NCI-H2029 treated with DMSO at 0.1 percent for 48 hours (cell line): ENCODE measurements at places on chromosomes 2 and 18.

- no peak for DNase-seq
Observed at GRCh38 chr2:238879043-238879442, 31.2 kb downstream of the TWIST2 start.

DNA sequence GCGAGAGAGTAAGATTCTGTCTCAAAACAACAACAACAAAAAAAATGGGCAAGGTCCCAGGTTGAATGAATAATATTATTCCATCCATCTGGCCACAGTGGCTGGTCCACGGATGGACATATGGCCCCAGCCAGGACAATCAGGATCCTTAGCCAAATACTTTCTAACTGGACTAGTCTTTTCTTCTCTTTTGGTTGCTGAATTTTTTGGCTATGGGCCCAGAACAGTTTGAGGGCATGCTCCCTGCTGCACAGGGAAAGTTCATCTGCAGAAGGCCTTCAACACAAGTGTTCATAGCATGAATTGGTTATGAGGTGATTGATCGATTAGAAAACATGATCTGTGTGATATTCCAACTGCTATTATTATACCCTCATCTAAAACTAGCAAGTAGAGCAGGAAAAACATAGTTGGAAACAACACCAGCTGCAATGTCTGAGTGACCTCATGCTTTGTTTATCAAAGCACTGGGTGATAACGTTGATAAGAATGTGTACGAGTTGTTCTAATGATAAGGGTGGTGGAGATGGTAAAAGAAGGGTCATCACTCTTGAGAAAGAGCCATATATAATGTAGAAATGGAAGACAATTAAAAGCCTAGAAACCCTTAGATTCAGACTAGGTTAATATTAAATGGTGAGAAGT is 47.8 kb upstream of the RNF103 start:
- no peak for DNase-seq

- DNase-seq = no peak
Observed at GRCh38 chr18:23573626-23574431, 12.5 kb downstream of the NPC1 start.

- DNase-seq = no peak
Observed at GRCh38 chr2:12762976-12763375, 46.2 kb downstream of the TRIB2 start.

DNA sequence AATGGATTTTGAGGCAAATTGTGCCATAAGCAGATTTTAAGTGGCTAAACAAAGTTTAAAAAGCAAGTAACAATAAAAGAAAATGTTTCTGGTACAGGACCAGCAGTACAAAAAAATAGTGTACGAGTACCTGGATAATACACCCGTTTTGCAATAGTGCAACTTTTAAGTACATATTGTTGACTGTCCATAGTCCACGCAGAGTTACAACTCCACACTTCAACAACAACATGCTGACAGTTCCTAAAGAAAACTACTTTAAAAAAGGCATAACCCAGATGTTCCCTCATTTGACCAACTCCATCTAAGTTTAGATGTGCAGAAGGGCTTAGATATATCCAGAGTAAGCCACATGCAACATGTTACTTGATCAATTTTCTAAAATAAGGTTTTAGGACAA is 5.1 kb upstream of the STPG4 start:
- no peak for DNase-seq

- DNase-seq = no peak
Observed at GRCh38 chr18:8841781-8842485, 136.6 kb downstream of the MTCL1 start.

- peak; percentile 31 for DNase-seq
Observed at GRCh38 chr2:168245074-168245825, 2.1 kb downstream of the STK39 start.

DNA sequence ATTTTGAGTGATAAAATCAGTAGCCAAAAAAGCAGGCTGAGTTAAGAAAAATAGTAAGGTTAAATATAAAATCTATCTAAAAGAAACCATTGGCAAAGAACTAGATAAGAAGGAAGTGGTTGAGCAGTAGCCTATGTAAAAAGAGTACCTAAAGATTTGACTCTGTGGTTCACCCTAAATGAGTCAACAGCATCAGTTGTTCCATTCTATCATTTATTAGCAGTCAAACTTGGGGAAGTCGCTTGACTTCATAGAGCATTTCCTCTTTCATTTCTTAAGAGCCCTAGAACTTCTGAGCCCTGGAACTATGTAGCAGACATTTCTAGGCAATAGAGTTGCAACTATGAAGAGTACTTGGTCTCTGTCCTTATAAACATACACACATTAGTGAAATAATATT is 381.7 kb downstream of the NUP35 start:
- DNase-seq = no peak

DNA sequence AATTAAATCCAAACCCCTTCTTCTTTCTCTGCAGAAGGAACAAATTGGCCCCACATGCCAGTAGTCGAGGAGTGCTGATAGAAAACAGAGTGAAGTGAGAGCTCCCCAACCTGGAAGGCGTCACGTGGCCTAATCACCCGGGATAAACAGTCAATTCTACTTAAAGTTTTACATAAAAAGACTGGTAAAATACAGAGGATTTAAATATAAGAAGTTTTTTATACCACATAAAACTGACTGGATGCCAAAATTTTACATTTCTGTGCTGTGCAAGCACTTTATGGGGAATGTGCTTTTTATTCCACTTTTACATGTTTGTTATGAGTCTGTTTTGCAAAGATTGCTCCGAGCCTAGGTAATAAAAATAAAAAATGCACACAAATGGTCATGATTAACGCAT is 1586.8 kb upstream of the ACVR2A start:
- DNase-seq = no peak

- no peak for DNase-seq
Observed at GRCh38 chr2:12488352-12489318, 228.1 kb upstream of the TRIB2 start.

DNA sequence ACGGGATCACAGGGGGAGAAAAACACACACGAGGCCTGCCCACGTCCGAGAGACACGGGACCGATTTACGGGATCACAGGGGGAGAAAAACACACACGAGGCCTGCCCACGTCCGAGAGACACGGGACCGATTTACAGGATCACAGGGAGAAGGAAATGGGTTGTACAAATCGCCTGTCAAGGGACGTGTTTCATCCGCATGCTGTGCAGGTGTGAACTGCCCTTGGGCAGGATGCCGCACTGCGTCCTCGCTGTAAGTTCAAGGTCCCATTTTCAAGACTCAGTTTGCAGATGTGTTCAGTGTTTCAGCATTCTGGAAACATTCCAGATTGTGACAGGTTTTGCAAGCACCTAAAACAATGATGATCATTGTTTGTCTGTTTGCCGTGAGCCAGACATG is 2.3 kb upstream of the KCNG2 start:
- no peak for DNase-seq
